ENCODE measurements at places on chromosomes 3 and 15.

- DNase-seq, result no peak
Measured at GRCh38 chr3:187974871-187975271, 179.1 kb upstream of the LPP start.

GRCh38 chr3:12136371-12136770 is 22.3 kb downstream of the TIMP4 start:
- DNase-seq, result no peak

- DNase-seq, result no peak
Measured at GRCh38 chr15:93900476-93901400, 330.6 kb upstream of the MCTP2 start.

GRCh38 chr15:93372208-93372864 is 283.3 kb upstream of the RGMA start:
- DNase-seq, result no peak

- DNase-seq, result no peak
Measured at GRCh38 chr3:127035677-127036076, 52.8 kb downstream of the PLXNA1 start.

DNA sequence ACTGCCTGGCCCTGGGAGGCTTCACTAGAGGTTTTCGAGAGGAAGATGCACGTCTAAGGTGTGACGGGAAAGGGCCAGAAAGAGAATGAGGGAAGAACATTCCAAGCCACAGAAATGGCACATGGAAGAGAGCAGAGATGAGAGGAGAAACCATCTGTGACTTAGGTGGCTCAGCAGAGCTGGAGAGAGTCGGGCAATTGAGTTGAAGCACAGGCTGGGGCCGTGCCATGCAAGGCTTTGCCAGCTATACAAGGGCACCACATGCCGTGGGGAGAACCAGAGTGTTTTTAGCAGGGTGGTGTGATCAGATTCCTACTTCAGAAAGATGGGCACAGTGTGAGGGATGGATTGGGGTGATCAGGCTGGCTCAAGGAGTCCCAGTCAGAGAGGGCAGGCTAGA is 126.1 kb downstream of the VGLL4 start:
- no peak for DNase-seq
